ENCODE measurements at places on chromosomes 5 and 9.

- no peak for DNase-seq
Measured at GRCh38 chr5:68554571-68555279, 339.2 kb downstream of the PIK3R1 start.

GRCh38 chr9:88759364-88759763, 224.4 kb downstream of the NXNL2 start:
- no peak for DNase-seq

GRCh38 chr9:137902646-137903045, 25.1 kb downstream of the CACNA1B start:
- no peak for DNase-seq

DNA sequence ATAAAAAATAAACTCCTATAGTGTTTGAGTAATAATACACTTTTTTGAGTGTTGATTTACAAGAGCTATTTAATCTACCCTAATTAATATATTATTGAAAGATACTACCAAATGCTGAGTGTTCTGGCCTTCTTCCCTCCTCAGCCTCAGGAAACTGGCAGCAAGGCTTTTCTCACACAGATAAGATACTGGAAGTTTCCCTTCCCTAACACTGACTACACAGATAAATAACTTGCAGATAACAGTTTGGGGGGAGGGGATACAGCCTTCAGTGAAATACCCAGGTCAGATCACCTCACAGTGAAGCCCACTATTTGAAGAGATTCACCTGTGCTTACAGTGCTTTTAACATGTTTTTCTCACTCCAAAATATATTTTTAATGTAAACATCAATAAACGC, 1.6 kb upstream of the NIPSNAP3A start:
- DNase-seq: no peak

DNA sequence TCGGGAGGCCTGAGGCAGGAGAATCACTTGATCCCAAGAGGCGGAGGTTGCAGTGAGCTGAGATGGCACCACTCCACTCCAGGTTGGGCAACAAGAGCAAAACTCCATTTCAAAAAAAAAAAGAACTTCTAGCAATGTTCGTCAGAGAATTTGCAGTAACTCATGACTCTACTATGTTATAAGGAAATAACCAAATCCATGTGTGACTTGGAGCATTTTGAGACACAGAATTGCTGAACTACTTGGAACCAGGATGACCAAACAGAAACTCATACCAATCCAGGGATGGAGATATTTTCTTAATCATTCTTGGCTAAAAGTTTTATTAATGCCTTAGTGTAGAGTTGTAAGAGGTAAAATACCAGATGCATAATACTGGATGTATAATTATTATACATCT, 99.9 kb upstream of the BNC2 start:
- DNase-seq: no peak

Measured in CD4-positive, alpha-beta T cell treated with Interleukin-12 subunit alpha and Interleukin-12 subunit beta, for 1 hour (primary cell).